ENCODE measurements at places on chromosomes 5 and 9. TPM values are rescaled to one million over a fixed set of nuclear protein-coding genes. Genes with fewer than 3 reads are reported as not detected.

Gene IFNA6
- not detected for total RNA-seq

Gene EGFL7
- 12.6 TPM for total RNA-seq

Gene INSL6
- total RNA-seq, result not detected

Gene SLC27A6
- total RNA-seq, result 2.0 TPM

Gene CLIC3
- total RNA-seq, result not detected

Gene PCDHGB7
- total RNA-seq, result 10.6 TPM

Gene SLC36A1
- total RNA-seq, result 19.2 TPM

Gene AIF1L
- total RNA-seq, result 16.3 TPM

Gene FEM1C
- total RNA-seq, result 62.8 TPM

Gene PCDHGB5
- 13.0 TPM for total RNA-seq

Gene GNAQ
- total RNA-seq, result 172 TPM

Gene SLC1A1
- 66.9 TPM for total RNA-seq

Gene OR1N2
- total RNA-seq, result not detected

Gene CDC20B
- not detected for total RNA-seq

Gene SLC28A3
- total RNA-seq, result not detected

Gene ADAM19
- total RNA-seq, result 12.6 TPM

Gene ANKRD34B
- 0.41 TPM for total RNA-seq

Gene GZMA
- 0.41 TPM for total RNA-seq

Gene FSTL4
- 0.82 TPM for total RNA-seq

Gene IFNA16
- not detected for total RNA-seq
